ENCODE measurements at places on chromosomes 1 and 21.

GRCh38 chr1:15094719-15095495 lies 58.6 kb upstream of the TMEM51 start:
- DNase-seq = no peak

DNA sequence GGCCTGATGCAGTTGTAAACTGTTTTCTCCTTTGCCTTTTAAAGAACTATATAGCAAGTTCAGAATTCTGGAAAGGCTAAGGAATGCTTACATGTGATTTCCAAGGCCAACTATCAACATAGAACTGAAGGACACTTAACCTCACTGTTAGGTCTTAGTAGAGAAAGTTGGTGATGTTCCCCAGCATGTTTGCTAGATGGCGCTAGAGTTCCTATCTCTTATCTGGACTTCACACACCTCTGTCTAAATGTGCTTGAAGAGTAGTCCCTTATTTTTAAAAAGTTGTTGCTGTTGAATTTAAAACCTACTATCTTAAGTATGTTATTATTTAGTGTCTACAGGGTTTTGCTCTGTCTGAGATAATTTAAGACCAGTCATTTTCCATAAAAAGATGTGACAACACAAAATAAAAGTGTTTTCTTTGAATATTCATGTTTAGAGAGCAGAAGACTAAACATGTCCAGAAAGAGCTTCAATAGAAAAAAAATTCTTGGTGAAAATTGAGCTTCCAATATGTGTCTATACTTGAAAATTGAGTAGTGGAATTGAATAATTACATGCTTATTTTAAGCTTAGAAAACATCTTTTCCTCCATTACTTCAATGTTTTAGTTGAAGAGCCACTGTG lies 237.3 kb downstream of the S1PR1 start:
- DNase-seq = no peak

- no peak for DNase-seq
These were observed 123.2 kb downstream of the NTNG1 start for GRCh38 chr1:107264007-107264406.

DNA sequence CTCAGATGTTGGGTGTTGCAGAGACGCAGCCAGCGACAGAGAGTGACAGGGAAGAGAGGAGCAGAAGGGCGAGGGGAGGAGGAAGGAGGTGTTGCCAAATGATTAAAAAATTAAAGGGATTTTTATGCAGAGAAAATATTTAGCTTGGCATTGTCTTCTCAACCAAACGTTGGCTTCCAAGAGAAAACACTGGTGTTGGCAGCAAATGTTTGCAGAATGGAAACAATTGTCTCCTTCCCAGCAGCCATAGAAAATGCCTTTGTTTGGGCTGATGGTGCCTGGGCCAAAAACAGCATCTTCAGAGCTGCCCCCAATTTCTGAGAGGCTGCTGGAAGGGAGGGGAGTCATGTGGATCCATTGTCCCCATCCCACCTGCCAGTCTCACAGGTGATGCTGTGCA lies 29.7 kb upstream of the GRIK3 start:
- DNase-seq = no peak

- no peak for DNase-seq
These were observed 203.9 kb downstream of the RHOU start for GRCh38 chr1:228939001-228939691.

DNA sequence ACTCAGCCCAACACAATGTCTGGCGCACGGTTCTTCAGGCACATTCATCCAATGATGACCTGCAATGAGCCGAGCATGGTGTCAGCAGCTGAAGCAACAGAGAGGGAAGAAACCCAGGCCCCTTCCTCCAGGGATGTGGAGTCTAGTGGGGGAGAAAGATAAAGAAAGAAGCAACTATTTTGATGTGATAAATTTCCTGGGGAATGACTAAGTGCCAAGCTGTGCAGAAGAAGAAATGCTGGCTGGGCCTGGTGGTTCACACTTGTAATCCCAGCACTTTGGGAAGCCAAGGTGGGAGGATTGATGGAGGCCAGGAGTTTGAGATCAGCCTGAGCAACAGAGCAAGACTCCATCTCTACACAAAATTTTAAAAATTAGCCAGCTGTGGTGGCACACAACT lies 561.8 kb downstream of the KIF26B start:
- no peak for DNase-seq

- DNase-seq = no peak
These were observed 64.4 kb downstream of the HMGB4 start for GRCh38 chr1:33928251-33928650.

- DNase-seq = no peak
These were observed 13.8 kb downstream of the MIER1 start for GRCh38 chr1:66938613-66939012.

DNA sequence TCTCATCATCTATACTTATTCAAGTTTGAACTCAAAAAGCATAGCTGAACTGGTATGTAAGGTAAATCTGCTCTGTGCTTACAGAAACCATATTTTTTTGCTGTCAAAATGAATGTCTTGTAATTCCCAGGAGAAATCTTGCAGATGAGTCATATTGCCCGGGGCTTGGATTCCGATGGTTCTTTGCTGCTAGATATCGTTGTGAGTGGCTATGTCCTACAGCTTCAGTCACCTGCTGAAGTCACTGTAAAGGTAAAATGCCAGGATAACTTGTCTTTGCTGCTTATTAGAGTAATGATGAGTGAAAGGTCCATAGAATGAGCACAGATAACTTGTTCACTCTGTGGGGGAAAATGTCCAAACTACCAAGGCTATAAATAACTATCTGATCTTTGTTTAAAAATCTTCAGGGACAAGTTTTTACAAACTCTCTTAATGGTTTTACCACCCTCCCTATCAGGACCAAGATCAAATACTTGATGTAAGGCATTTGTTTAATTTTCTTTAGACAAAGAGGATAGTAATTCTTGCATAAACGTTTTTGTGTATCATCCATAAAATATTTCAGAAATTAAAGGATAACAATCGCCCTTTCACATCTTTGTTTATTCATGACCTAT lies 222.3 kb downstream of the TPR start:
- no peak for DNase-seq

DNA sequence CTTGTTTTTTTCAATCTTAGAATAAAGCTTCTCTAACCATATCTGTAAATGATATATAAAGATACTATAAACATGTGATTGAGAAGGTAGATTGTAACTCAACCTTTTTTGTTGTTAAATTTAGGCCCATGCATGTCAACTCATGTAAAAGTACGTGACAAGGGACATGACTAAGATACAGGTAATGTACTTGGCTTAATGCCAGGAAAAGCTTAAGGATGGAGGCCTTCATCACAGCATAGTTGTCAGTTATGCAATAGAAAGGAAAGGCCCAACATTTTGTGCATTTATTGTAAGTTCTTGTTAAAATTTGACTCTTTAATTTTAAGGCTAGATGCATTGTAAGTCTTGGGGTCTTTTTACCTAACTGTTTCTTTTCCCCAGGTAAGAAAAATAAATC lies 305.1 kb downstream of the LTN1 start:
- no peak for DNase-seq

- no peak for DNase-seq
These were observed 11.3 kb downstream of the PODN start for GRCh38 chr1:53073287-53073686.

DNA sequence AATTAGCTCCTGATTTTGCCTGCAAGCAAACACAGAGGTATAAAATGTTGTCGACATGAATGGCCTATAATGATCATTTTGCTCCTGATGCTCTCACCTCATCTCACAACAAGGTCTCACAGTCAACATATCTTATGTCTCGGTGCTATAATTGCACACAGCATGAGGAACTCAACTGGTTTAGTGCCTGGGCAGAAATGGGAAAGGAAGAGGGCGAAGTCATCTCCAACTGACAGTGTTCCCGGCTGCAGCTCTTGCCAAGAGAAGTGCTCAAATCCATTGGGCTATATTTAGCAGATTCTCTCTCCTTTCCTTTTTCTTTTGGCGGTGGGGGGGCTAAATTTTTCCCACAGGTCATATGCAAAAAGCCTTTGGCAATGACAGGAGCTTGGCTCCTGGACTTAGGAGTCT lies 53.0 kb downstream of the SLC45A1 start:
- DNase-seq = no peak

DNA sequence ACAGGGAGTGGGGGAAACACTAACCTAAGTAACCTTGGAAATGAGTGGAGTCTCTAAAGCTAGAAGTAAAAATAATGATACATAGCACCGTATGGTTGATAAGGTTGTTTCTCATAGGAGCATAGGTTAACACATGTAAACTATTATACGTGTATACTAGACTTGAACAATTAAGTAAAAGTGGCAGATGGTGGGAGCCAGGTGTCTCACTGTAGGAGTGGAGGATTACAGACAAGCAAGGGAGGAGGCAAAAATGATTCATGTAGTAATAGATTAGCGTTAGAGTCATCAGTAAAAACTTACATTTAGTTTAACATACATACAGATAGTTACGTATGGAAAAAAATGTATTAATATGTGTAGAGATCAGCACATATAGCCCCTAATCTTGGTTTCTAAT lies 138.4 kb upstream of the DSCAM start:
- no peak for DNase-seq

GRCh38 chr1:202592146-202592545 lies 118.1 kb downstream of the SYT2 start:
- DNase-seq = no peak

GRCh38 chr21:35189077-35189863 lies 140.2 kb upstream of the RUNX1 start:
- DNase-seq = no peak

DNA sequence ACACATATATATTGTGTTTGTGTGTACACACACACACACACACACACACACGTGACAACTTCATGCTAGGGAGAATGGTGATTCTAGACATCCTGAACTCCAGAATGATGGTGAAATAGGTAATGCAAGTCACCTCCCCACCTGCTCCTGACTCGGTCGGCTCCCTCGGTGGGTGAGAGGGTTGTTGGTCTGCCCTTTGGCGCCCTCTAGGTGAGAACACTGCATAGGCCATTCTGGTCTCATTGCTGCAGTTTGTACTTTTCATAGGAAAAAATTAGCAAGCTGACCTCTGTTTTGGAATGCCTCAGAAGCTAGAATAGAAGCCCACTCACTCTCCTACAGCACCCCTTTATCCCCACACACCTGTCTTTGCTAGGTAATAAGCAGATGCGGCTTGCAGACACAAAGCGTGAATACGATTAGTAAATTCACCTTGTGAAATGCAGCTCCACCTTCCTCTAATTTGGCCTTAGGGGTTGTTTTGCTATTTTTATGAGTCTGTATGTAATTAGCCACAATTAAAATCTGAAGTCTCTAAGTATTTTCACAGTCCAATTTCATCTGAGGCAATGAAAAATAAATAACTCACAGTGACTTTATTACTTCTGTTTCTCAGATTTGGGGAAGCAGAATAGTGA lies 130.0 kb upstream of the KCNJ15 start:
- no peak for DNase-seq

GRCh38 chr1:173603056-173603591 lies at the start of gene SLC9C2:
SLC9C2 (minus strand) TSS chr1:173603072; CDS start chr1:173601776, 1,296 bp downstream.
- DNase-seq = no peak

GRCh38 chr1:25469177-25469576 lies 38.5 kb downstream of the MACO1 start:
- DNase-seq = no peak

- DNase-seq = no peak
These were observed 10.6 kb downstream of the TRIT1 start for GRCh38 chr1:39872698-39873097.

- no peak for DNase-seq
These were observed 64.6 kb downstream of the GRIK1 start for GRCh38 chr21:29875036-29875716.

DNA sequence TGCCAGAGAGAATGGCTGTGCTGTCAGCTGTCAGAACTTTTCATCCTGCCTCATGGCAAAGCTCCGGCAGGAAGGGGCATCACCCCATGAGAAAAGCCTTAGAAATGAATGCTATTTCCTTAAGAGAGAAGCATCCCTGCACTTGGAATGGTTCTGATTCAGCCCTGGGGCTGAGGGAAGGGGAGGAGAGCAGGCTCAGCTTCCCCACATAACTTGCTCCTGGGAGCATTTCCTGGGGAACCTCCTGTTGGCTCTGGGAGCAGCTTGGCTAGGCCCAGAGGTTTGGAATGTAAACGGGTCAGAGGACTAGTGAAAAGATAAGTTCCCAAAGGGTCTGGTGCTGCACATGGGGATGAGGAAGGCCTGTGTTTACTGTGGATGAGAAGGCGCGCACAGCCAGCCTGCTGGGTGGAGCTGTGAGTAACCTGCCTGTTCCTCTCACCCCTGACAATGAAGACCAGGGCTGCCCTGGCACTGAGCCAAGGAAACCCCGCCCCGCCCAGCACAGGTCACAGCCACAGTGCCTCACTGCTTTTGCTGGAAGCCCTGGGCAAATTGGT lies 5.0 kb downstream of the PRELP start:
- DNase-seq = no peak

GRCh38 chr1:24018611-24019580 lies 38.8 kb upstream of the SRSF10 start:
- DNase-seq = no peak

DNA sequence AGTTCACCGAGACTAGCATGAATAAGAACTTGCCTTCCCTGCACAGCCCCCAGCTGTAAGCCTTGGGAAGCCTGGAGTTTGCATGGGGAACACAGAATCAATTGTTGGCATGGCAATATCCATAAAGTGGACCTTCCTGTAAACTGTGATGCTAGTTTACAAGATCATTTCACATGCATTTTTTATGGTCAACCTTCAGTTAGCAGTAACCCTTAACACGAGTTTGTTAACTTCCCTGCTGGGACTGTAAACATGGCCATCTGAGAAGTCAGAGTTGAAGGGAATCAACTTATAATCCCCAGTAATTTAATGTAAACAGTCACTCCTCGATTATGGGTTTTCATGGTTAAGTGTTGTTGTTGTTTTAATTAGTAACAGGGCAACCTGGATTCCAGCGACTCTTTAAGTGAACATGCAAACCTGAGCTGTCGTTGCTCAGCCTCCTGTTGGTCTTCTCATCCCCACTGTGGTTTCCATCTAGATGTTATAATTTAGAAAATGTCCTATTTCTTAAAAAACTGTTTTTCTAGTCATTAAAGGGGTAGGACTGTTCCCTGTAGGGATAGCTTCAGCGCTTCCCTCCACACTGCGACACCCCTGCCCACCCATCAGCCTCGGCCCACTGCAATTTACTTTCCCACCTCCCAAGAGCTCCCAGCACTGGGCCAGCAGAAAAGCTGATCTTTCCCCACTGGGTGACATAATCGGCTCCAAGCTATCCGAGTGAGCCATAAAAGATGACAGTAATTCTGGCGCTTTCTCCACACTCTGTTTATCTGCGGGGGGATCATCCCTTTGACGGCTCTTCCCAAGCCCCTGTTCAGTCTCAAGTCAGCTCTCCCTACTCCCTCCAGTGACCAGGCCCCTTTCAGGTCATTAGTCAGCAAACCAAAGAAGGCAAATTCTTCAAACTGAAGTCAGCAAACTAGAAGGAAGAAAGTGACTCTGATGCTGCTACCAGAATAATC lies 107.6 kb upstream of the IPO9 start:
- DNase-seq = no peak

- no peak for DNase-seq
These were observed 9.1 kb downstream of the CLSTN1 start for GRCh38 chr1:9814619-9815018.

GRCh38 chr1:8687538-8687937 lies 129.9 kb downstream of the RERE start:
- DNase-seq = no peak

GRCh38 chr1:199490769-199491527 lies 536.6 kb upstream of the NR5A2 start:
- no peak for DNase-seq

GRCh38 chr1:10025354-10025753 lies 7.4 kb upstream of the UBE4B start:
- DNase-seq = no peak
